NCI-H1930 (cell line): ENCODE measurements at places on chromosomes 2 and 18.

- no peak for DNase-seq
These were observed 67.5 kb downstream of the LPIN1 start for GRCh38 chr2:11813951-11814350.

DNA sequence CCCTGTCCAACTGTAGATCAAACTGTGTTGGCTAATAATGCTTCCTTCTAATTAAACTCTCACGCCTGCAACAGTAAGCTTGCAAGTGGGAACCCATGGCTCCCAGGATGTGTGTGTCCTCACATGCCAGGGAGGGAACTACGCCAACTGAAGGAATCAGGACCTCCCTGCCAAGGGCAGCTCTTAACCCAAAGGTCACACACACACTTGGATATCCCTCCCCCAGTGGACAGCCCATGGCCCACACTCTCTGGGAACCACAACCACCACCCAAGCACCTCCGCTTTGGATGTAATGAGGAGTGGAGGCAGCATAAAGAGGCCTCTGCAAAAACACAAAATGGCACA lies 102.1 kb downstream of the CRACDL start:
- DNase-seq: no peak

GRCh38 chr18:67104700-67105284 lies 411.7 kb downstream of the DSEL start:
- peak; percentile 27 for DNase-seq

GRCh38 chr2:70927138-70927537 lies 8.6 kb upstream of the ATP6V1B1 start:
- no peak for DNase-seq

GRCh38 chr2:160317181-160318099 lies 117.4 kb upstream of the ITGB6 start:
- DNase-seq: no peak

- DNase-seq: peak; percentile 25
These were observed 48.3 kb downstream of the THUMPD2 start for GRCh38 chr2:39730685-39731302.
